NCI-H187 (cell line): ENCODE measurements at places on chromosomes 2 and 18.
A peak's percentile ranks its signal among the peaks of the same experiment; 100 is the strongest.

- no peak for DNase-seq
Observed at GRCh38 chr2:183117226-183117625, 7.0 kb upstream of the NUP35 start.

DNA sequence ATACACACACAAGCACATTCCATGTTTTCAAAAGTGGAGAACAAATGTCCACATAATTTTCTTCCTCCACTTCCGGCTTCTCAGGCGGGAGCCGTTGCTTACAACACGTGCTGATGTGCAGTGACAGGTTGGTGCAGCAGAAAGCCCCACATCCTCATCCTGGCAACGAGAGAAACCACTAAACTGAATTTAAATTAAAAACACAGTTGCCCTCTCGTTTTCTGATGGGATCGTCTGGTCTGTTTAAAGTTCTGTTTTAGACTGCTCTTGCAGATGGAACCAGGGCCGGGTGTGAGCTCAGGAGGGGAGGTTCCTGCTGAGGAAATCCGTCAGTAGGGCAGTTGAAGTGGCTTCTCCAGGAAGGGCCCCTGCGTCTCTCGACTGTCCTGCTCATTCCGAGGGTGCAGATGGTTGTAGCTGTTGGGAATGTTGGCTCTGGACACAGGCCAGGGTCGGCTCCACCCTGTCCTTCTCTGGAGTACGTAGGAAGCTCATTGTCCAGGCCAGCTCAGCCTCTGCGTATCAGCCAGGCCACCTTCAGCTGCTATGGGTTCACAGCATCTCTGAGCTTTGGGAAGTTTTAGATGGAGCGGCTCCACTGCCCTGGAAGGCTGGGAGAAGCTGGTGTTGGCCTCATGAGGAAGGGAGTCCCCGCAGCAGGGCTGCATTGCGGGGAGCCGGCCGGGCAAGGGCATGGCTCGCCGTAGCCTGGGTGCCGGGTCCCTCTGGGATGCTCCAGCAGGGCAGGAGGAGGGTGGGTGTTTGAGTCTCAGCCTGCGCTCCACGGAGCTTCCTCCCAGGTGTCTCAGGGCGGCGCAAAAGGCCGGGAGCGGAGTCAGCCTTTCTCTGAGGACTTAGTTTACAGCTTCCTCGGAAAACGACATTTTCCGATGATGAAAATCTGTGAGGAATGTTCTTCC, 58.3 kb downstream of the NFATC1 start:
- DNase-seq: no peak

GRCh38 chr2:80120866-80121265, 183.7 kb downstream of the LRRTM1 start:
- no peak for DNase-seq

GRCh38 chr2:118050386-118050785, 36.5 kb upstream of the CCDC93 start:
- DNase-seq: no peak

DNA sequence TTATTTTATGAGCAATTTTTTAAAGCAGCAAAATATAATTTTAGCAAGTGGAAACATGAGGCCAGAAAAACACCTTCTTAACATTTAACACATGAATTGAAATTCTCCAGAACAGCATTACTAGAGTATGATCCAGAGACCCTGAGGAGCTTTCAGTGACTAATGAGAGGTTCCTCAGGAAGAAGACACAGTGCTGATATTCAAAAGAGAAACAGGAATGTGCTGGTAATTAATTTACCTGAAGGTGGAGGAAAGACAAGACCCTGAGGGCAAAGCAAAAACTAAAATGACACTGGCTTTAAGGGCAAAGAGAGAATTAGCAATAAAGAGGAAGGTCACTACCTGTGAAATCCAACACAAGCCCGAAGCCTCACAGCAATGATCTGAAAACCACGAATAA, 97.0 kb downstream of the CDH2 start:
- no peak for DNase-seq

GRCh38 chr2:215723631-215724011, 287.8 kb upstream of the FN1 start:
- DNase-seq: no peak

GRCh38 chr2:866887-867286, 83.8 kb upstream of the SNTG2 start:
- DNase-seq: no peak

- DNase-seq: no peak
Observed at GRCh38 chr2:23905155-23905554, 21.8 kb downstream of the ATAD2B start.

DNA sequence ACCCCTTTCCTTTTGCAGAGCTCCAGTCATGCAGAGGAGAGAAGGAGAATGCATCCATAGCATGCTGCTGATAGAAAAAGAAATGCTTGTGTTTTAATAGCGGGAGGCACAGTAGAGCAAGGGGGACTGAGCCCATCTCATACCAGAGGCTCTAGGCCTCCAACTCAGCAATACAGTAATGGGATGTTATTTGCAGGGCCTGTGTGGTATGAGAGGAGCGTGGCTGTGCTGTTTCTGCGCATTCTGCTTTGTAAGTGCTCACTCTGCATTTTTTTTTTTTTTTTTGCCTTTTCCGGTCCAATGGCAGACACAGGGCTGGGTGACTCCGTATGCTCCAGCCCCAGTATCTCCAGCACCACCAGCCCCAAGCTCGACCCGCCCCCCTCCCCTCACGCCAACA, 200.0 kb downstream of the GBX2 start:
- no peak for DNase-seq

GRCh38 chr2:204706939-204707338, 161.7 kb downstream of the PARD3B start:
- no peak for DNase-seq

DNA sequence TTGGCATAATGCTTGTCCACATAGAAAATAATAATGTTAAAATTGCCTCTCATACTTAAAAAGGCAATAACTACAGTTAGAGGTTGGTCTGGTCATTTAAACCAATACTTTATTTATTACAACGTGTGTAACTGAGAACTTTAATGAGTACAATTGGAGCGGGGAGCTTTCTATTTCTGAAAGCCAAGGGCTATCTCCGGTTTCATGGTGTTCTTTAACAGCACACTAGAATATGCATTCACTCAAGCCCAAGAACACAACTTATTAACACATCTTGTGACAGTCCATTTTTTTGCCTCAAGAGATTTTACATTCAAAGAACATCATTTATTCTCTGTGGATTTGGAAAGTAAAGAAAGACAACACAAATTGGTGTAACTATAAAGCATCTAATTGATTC, 131.8 kb downstream of the KCNH7 start:
- DNase-seq: no peak

DNA sequence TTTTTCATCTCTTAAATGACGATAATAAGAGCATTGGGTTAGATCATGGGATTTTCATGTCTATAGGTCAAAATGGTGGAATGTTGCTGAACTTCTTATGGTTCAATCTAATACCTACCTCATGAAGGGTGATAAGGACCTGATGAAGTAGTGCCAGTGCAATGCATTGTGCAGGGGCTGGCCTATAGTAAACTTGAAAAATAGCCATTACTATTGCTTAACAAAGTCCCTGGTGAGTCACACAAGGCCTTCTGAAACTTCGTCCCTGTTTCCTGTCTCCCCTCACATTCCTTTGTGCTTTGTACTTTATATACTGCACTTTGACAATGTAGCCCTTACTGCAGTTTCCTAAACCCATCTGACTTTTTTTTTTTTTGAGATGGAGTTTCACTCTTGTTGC, 515.9 kb downstream of the SLC4A3 start:
- DNase-seq: no peak

DNA sequence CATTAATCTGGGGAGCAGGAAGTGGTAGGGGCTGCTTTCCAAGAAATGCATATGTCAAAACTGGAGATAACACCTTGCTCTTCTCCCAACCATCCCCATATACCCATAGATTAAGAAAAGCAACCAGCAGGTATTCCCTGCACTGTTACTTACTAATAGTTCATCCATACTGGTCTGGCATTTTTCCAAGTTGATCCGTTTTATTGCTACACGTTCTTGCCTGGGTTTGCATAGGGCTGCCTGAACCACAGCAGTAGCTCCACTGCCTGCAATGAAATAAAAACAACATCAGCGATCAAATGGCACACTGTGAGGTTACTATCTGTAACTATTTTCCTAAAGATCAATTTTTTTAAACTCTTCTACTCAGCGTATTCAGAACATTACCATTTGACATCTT, 65.6 kb downstream of the STK39 start:
- DNase-seq: no peak

DNA sequence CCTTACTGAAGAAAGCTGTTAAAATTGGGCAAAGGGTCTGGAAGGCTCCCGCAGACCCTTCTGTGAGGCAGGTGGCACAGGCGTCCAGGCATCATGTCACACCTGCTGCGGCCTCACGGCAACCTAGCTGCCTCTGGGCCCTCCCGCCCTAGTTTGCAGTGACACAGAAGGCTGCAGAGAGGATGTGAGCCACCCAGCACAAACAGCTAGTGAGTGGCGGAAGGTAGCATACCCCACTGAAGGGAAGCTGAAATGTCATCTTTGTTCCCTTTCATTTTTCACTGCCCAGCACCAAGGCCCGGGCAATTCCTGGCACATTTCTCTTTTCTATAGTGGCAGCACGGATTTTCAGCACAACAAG, 53.8 kb downstream of the TRAPPC12 start:
- DNase-seq: peak; percentile 31

DNA sequence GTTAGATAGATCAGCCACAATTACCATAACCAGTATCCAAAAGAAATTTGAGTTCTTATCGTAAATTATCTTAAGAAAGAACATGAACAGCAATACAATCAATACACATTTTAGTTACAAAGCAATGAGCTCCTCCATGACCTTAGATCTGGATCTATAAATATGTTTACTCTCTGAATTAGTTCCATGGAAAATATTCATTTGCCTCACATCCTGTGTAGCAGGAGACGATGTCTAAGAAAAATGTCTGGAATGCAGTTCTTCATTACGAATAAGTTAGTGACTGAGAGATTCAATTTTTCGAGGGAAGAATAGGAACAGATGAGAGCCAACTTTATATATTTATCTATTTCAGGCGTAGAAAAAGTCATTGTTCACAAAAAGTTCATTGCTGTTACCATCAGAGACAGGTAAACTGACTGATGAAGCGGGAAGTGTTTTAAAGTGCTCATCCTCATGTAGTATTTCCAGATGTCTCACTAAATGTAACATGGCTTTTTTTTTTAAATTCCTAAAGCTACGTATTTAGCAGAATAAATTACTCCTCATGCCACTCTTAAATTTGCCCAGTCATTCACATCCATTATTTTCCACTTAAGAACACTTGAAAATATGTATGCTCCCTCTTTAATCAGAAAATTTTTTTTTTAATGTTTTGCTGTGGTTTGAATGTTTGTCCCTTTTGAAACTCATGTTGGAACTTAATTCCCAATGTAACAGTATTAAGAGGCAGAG, 106.5 kb upstream of the SCN1A start:
- DNase-seq: no peak

DNA sequence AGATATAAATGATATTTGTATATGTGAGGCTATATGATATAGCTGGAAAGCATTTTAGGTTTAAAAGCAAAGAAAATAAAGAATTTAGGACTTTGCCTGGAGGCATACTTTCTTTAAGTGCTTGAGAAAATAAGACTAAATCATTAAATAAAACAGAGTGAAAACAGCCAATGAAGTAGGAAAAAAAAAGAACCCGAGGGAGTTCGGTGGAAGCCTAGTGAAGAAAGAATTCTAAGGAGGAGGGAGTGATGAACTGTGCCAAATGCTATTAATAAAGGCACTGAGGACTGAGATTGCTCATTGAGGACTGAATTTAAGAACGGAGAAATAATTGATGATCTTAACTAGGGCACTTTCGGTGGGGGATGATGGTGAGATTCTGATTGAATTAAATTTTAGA, 573.5 kb downstream of the DSC3 start:
- no peak for DNase-seq

GRCh38 chr2:200089756-200090109, 134.4 kb downstream of the MAIP1 start:
- no peak for DNase-seq

GRCh38 chr2:229695961-229696360, 18.4 kb downstream of the DNER start:
- DNase-seq: no peak

- no peak for DNase-seq
Observed at GRCh38 chr2:239164335-239164871, 236.4 kb downstream of the HDAC4 start.

DNA sequence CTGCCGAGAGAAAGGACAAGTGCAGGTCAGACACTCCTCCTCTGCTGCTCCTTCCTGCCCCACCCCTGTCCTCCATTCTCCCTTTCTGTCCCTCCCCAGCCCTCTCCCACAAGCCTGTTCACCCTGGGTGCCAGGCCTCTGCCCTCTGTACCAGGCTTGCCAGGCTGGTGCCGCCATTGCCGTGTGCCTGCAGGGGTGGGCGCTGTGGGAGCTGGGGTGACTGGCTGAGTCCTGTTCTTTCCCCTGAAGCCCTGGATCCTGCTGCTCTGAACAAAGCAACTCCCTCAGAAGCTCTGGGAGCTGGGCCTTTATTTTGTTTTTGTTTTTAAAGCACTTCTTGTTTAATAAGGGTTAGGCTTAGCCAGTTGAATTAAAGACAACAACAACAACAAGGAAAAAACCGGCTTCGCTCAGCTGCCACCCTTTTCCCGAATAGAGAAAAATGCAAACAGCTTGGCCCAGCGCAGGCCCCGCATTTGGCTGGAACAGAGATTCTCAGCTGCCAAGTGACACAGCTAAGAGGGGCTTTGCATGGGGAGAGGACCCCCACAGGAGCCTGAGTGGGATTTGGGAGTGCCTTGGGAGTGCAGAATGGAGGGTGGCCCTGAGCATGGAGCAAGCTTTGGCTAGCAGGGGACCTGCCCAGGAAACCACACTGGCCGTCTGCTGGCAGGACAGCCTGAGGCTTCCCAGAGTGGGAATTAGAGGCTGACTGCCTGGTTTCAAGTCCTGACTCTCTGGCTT, 9.1 kb downstream of the PCARE start:
- DNase-seq: no peak

GRCh38 chr18:7848054-7848412, 280.9 kb downstream of the PTPRM start:
- DNase-seq: no peak

DNA sequence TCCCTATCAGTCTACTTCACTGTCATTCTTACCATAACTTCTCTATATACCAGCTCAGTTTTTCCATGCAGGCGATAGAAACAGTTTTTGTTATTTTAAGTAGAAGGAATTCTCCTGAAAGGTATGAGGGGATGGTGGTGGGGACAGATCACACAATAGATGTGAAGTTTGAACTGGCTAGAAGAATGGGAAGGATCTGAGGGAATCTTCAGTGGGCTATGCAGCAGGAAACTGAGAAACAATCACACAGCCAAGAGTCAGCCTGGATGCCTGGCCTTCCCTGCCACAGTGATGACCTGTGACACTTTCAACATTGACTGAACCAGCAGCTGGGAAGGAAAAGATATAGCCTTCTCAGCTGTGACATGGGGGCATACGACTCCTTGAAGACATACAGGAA, 329.1 kb upstream of the GULP1 start:
- no peak for DNase-seq

- no peak for DNase-seq
Observed at GRCh38 chr2:74181739-74182138, 3.1 kb upstream of the MOB1A start.

DNA sequence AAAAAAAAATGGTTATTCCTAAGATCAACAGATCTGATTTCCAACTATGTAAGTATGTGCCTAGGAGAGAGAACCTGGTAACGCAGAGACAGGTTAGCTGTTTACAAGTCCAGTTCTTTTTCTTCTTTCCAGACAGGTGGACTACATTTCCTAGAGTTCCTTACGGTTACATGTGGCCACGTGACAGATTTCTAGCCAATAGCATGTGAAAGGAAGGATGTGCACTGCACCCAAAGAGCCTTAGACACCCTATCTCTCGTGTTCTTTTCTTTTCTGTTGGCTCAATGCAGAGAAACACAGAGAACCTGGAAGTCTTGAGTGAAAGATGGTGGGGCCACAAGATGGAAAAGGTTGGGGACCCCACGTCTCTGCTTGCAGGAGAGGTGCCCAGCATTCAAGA, 375.9 kb downstream of the TNS1 start:
- no peak for DNase-seq
